ENCODE measurements at places on chromosomes 6 and 20.

DNA sequence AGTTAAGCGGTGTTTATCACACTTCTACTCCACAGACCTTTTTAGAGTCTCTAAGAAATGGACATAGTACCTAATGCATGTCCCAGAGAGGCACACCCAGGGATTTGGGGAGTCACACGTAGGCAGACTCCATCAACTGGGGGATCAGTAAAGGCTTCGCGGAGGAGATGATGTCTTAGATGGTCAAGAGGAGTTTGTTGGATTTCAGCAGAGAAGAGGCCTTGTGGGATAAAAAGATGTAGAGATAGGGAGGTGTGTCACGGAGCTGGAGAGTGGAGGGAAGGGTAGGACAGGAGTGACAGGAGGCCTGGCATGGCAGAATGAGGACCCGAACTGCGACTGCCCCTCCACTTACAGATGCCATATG, 9.1 kb downstream of the DYNLRB1 start:
- no peak for DNase-seq

DNA sequence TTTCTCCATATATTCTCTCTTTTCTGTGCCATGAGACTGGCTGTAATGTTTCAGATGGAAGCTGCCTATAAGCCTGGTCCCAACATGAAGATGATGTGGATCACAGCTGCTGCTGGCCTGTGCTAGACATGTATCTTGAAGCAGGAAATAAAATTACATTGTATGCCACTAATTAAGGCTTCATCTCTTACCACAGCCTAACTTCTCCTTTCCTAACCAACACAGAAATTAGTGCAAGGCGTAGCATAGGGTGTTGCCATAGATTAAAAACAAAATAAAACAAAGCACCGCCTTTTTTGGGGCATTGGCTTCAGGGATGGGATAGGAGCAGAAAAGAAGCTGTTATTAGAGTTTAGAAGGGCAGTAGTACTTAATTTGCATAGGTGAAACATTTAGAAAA, 4.7 kb upstream of the SLC17A4 start:
- no peak for DNase-seq

- DNase-seq, result no peak
Measured at GRCh38 chr6:121222656-121223055, 111.6 kb downstream of the TBC1D32 start.

GRCh38 chr6:143701349-143702234, 23.8 kb downstream of the PHACTR2 start:
- no peak for DNase-seq

DNA sequence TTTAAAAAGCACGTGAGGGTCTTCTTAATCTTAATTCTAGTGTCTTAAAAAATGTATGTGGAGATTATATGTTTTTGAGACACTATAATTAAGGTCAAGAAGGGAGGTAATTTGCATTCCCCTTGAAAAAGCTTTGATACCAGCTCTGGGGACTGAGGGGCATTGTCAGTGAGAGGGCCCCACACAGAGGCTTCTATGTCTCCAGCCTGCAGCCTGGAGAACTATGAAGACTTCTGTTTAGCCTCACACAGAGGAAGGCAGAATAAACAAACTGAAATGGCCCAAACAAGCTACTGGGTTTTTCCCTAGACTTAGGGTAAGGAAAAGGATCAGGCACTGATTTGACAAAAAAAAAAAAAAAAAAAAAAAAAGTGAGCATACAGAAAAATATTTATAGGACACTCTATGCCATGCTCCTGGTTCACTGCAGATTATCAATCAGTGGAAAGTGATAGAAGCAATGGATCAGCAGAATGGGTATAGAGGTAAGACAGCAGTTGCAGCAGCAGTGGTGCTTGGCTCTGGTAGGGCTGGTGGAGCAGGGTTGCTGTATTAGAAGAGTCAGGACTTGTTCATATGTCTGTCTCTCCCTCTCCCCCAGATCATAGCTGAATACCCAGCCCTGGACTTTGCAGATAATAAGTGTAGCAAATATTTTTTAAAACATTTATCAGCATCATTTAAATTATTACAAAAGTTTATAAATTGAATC, 85.4 kb downstream of the KLHL32 start:
- no peak for DNase-seq

GRCh38 chr6:9783567-9783966, 631.3 kb downstream of the TFAP2A start:
- no peak for DNase-seq

DNA sequence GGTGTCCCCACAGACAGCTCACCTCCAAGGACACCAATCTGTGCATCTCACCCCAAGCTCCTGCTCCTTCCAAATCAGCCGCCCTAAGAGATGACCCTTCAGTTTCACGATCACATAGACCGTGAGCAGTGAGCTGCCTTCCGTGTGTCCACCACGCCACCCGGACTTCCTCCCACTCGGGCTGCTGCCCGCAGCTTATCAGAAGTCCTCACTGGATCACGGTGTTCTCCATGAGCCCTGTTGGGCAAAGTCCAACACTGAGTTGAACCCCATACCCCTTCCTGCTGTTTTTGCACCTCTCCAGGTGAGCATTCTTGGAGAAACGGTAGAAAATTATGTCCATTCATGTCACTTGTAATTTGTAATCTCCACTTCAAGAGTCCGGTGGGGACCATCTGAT, 234.4 kb downstream of the SMOC2 start:
- DNase-seq, result no peak

DNA sequence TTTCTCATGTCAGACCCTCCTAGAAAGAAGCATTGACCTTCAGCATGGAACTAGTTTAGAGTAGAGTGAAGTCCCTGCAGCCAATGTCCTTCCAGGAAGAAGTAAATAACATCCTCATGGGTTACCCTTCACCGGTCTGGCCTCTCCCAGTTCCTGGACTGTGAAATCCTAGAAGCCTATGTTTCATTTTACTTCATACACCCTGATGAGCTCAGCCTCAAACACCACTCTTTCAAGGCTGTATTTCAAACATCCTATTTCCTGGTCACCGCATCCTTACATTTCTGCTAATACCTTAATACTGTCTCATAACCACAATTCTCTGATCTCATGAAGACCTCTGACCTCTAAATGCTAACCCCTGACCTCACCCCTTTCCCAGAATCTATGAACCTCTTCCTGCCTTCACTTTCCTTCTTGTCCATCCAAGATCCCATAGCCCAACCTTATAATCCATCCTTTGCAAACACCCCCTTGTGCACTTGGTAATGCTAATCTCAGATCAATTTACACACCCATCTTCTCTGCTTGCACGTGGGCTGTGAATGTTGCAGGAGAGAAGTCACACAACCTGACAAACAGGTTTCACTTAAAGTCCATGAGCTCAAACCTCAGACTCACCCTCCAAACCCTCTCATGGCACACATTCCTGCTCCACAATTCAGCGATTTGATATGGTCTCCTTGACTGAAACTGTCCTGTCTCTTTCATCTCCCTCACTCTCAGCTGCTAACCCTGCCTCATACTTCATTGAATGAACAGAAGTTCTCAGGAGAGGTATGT, 30.2 kb downstream of the SLC2A10 start:
- peak; percentile 39 for DNase-seq

DNA sequence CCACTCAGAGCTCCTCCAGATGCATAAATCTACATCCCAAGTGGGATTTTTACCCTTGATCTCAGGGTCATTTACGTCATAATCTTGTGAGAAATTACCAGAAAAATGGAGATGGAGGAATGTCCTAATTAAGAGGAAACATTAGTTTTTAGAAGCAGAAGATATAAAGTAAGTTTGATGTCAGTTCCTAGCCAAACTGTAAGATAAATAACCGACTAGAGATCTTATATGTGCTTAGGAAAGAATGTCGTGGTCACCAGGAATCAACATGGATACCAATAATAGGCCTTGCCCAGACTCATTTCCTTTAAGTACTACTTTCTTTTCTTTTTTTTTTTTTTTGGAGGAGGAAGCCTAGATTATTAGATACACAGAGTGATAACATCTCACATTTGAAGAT, 186.9 kb downstream of the UTRN start:
- DNase-seq, result no peak

DNA sequence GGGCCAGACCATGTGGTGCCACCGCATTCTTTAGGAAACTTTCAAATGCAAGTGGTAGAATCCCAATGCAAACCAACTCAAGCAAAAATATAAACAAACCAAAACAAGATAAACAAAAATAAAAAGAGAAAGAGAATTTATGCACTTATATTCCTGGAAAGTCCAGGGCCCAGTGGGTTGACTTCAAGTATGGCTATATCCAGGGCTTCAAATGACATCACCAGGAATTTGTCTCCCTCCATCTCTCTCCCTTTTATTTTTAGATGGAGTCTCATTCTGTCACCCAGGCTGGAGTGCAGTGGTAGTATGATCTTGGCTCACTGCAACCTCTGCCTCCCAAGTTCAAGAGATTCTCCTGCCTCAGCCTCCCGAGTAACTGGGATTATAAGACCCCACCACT, 56.1 kb upstream of the PNRC1 start:
- no peak for DNase-seq

- no peak for DNase-seq
Measured at GRCh38 chr6:132333639-132334520, 67.4 kb downstream of the MOXD1 start.

DNA sequence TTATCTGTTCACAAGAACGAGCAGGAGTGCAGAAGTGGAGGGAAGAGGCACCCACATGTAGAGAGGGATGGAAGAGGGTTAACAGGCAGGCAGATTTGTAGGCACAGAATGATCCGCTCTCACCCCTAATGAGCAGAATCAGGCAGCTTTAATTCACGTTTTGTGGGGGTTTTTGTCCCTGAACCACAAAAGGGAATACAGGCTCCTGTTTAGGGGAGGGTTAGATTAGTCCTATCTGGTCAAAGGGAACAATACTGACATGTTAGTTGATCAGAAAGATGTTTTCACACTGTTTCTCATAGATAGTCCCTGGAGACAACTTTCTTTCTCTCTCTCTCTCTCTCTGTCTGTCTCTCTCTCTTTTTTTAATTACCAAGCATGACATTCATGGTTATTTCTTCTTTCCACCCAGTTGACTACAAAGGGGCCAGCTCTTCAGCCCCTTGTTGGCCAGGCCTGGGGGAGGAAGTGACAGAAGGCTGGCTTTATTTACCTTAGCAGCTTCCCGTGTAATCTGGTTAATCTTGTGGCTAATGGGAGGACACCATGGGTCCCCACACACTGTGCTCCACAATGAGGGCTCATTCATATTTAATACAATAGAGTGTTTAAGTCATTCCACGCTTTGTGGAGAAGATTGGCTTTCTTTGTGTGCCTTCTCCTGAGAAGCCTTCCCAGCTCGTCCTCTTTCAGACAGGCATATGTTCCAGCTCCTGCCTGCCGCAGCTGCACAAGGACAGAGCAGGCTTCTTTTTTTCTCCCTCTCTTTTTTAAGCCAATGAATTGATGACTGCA, 958.8 kb downstream of the TFAP2A start:
- DNase-seq, result no peak

DNA sequence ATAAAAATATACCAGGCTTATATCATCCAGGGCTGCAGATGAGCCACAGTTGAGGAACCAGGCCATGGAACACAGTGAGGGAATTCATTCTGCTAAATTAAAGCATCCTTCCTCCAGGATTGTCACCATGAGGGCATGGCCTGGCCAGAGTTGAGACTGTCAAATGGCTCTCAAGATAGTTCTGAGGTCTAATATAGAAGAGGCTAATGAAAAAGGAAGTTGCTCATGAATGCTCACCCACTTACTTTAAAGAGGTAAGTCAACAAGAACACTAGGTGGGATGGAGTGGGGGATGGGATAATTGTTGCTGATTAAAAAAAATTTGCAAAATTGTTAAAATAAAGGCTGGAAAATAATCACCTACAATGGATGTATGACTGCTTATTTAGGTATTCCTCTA, 72.0 kb upstream of the GCM1 start:
- DNase-seq, result no peak

DNA sequence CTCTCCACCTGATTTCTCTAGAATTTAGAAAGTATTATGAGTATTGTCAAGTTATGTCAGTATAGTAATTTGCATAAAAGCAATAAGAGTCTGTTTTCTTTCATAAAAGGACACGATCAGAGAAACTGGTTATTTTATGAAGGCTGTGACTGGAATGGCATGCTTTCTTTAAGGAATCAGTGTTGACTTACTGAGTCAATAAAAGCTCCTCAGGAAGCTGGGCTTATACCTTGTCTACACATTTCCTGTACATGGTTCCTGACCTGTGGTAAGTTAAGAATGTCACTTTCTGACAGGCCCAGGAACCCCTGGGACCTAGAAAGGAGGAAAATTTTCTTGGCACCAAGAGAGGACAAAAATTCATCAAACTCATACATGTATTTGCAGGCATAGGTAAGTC, 1224.0 kb upstream of the ADGRB3 start:
- no peak for DNase-seq

GRCh38 chr20:14065774-14066173, 70.5 kb downstream of the MACROD2 start:
- DNase-seq, result no peak

DNA sequence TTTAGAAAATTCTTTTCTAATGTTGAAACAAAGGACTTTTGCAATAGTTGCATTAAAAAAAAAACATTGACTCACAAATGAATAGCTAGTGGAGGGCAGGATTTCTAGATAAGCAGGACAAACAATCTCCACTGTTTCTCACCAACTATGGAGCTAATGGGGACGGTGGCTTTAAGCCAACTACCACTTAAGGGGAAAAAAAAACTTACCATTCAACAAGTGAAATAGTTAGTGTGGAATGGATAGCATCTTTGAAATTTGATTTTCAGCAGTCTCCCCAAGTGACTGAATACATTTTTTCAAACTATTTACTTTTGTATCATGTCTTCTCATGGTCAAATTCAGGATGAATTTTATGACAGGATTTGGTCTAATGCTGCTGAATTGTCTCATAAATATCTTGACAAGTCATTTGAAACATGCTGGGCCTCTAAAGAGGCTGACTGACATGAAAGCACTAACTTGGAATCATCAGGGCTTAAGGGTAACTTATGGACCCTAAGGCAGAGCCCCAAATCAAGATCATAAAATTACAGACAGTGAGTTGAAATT, 100.5 kb downstream of the EYA4 start:
- DNase-seq, result no peak

DNA sequence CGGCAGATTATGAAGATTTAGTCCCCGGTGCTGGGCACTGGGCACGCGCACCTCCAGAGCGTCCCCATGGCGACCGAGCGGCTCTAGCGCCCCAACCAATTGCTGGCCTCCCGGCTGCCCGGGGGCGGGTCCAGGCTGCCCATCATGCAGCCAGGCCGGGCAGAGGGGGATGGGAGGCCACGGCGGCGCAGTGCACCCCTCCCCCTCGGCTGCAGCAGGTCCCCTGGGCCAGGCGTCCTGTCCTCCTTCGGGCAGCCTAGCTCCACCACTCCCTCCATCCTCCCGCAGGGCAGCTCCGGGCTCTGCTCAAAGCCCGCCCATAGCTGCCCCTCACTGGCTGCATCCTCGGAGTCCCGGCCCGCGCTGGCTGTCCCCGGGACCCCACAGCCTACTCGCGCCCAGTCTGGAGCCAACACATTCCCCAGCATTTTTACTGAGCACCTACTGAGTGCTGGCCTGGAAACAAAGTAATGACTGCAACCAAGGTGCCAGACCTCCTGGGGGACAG, 99.4 kb downstream of the ASXL1 start:
- no peak for DNase-seq

DNA sequence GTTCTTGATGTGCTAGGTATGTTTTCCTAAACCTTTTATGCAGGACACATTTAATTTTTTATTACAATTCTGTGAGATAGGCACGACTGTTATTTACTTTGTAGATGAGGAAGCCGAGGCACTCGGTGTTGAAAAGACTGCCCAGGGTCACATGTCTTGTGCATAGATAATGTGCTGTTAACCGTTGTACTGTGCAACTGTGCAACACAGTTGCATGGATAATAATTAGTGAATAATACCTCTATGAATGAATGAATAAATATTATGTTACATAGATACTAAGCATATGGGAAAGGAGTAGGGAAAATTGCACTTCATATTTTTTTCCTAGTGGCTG, 60.3 kb upstream of the DEK start:
- no peak for DNase-seq

- DNase-seq, result no peak
Measured at GRCh38 chr20:17866234-17867001, 102.2 kb downstream of the SNX5 start.

Measured in breast epithelium (tissue), 4 donors.